ENCODE measurements at places on chromosomes 16 and 17.
A peak's percentile ranks its signal among the peaks of the same experiment; 100 is the strongest.

DNA sequence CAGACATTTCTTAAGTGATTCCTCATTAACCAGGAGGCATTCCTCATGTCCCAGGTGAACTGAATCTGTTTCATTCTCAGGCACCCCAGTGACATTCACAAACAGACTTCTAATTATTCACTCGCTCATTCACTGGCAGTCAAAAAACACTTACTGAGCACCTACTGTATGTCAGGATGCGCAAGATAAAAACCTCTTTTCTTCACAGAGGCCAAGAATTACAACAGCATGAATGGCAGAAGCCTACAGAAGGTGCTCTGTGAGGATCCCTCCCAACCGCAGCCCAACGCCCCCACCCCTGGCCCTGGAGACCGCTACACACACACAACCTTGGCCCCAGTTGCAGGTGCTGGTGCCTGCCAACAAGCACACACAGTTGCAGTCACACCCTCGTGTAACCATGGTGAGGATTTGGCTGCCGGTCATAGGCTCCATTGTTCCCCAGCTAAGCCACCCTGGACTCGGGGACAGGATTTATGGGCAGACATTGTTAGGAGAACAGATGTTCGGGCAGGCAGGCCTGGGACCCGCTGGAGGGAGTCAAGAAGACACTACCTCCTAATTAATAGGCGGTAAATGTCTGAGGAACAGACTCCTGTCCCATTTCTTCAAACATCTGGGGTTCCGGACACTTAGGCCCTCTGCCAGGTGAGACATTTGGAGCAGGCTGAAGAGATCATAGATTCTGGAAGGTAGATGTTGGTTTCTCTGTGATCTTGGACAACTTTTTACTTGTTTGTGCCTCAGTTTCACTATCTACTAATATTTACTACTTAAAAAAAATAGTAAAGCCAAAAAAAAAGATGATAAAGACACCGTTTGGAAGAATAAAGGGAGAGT lies 43.2 kb downstream of the CUEDC1 start:
- no peak for DNase-seq

DNA sequence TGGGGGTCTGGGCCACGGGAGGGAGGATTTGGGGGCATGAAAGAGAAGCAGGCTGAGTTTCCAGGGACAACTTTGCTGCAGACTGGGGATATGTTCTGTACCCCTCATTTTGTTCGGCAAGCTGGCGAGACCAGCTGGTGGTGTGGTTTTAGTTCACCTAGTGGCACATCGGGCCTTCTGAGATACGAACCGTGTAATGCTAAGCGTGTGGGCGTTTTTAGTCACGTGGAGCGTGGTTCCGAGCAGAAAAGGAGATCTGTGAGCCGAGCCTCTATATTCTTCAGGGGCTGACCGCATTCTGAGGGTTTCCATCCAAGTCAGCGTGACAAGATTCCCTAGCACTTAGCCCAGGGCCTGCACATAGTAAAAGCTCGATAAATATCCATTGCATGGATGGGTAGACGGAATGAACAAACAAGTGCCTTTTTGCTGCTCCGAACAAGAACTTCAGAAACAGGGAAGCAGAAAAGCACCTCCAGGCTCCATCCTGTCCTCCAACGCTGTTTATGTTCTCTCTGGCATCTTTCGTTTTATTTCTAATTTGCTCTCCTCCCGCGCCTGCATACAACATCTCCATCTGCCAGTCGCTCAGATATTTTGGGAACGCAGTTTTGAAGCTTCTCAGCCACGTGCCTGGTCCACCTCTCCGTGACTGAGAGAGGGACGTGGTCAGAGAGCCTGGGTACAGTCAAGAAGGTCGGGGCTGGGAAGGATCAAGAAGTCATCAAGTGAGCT lies 5.8 kb downstream of the SYT17 start:
- DNase-seq, result no peak

- no peak for DNase-seq
Measured at GRCh38 chr16:12439399-12440227, 364.1 kb downstream of the CPPED1 start.

DNA sequence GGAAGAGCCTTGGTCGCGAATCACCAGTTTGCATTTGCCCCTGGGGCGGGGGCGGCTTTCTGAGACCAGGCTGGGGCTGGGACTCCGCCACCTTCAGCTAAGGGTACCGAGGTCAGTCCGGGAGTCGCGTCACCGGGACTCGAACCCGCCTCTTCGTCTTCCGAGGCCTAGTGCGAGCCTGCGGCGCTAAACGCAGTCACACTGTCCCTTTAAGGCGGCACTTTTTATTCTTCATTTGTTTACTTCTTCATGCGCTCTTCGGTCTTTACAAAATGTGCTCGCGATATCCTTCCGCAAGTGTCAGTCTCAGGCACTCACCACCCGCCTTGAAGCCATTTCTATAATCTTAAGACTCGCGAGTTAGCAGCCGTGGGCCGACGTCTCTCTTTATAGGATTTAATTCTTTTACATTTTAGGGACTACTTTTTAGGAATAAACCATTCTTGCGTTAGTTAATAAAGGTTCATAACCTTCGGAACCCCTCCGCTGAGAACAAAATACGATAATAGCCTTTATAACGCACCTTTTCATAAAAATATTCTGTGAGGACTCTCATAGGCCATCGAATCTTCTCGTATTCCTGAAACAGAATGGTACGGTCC lies 593 bp upstream of the HEXIM1 start:
- peak; percentile 65 for DNase-seq

DNA sequence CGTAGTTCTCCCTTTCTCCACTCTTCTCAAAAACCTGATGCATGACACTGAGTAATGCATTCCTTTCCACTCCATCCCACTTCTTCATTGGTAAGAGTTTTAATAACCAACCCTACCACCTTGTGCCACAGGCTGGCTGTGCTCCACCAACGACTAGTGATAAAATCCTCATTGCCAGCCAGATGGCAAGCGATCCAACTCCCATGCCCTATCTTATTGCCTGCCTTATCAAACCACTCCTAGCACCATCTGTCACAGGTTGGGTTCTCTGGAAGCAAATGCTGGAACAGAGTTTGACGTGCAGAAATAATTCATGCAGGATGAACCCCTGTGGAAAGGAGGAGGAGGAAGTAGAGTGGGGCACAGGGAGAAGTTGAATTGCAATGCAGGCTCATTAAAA lies 99.5 kb downstream of the CHD9NB start:
- no peak for DNase-seq

DNA sequence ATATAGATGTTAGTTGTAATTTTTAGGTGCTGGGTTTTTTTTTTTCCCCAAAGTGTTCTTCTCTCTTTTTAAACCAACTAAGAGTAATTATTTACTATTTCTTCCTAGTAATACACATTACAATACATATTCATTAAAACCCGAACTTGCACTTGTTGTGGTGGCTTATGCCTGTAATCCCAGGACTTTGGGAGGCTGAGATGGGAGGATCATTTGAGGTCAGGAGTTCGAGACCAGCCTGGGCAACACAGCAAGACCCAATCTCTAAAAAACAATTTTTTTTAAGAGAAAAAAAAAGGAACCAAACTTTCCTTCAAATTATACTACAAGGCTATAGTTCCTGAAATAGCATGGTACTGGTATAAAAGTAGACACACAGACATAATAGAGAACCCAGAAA lies 3.8 kb downstream of the EFCAB5 start:
- DNase-seq, result no peak

DNA sequence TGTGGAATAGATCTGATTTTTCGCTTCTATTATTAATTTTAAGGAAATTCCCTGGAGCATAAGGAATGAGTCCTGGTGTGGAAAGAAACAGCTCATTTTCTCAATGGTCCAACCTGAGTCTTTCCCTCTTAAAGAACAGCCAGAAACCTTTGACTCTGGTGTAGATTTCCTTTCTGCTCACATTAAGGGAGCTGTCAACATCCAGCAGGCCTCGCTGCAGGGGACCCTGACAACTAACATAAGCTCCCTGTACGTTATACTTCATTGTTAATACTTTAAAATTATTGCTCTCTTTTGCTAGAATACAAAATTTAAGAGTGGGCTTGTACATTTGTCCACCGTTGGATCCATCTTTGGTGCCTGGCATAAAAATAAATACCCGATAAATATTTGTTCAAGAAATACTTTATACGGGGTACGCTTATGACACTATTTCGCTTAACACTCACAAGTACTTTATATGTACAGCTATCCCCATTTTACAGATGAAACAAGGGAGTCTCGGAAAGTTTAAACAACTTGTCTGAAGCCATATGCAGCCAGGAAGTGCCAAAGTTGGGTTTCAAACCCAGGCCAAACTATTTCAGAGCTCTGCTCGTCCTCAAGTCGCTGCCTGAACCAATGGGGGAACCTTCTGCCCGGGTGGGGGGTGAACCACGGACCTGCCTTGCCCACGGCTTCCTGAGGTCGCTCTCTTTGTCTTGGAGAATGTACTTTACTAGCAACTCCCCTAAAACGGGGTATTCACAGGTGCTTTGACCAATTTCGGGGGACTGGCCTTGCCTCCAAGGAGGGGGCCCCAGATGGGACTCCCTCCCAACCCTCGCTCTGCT lies 611 bp downstream of the SMARCE1 start:
- DNase-seq, result no peak

- DNase-seq, result no peak
Measured at GRCh38 chr16:83581082-83581481, 226.7 kb upstream of the HSBP1 start.

DNA sequence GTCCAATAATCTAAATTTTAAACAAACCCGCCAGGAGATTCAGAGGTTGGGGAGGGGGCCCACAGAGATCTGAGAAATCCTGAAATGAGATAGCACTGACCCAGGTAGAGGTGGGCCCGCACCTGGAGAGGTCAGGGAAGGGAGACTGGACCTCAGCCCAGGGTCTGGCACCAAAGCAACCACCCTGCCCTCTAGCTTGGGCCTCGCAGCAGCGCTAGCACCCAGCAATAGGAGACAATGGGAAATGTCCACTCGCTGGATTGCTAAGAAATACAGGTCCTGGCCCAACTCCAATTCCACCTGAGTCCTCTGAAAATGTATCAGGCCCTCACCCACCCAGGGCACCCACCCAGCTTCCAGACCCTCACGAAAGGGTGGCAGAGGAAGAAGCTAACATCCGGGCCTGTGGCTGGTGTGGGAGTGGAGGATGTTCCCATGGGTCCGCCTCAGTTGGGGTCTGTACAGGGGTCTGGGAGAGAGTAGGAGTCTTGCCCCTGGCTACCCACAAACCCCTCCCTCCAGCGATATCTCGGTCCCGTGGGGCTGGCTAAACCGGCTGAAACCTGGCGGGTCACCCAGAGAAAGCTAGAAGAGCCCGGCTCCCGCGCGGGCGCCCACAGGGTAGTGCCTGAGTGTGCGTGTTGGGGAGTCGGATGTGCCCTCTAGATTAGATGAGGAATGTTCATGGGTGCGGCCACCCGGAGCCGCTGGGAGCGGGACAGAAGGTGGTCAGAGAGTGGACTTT lies 1.1 kb downstream of the PLLP start:
- DNase-seq, result no peak

- DNase-seq, result no peak
Measured at GRCh38 chr16:46736695-46737094, 11.4 kb downstream of the MYLK3 start.

DNA sequence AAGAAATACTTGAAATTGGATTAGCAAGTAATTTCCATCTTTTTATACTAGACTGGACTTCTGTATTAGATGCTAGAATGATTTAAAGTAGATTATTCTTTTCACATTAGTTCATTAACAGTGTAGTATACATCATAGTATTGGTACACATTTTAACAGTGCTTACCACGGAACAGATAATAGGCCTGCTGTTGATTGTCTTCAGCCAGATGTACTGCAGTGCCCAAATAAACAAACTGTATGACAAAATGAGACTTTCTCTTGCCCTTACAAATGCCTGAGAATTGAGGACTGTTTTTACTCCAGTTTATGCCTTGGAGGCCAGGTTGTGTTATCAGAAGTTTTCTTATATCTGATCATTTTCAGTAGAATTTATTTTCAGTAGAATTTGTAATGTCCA lies 631 bp downstream of the EVI2A start:
- DNase-seq, result no peak

- DNase-seq, result no peak
Measured at GRCh38 chr17:82380860-82381702, 9.5 kb downstream of the UTS2R start.

- no peak for DNase-seq
Measured at GRCh38 chr16:12494661-12495060, 309.0 kb downstream of the CPPED1 start.

DNA sequence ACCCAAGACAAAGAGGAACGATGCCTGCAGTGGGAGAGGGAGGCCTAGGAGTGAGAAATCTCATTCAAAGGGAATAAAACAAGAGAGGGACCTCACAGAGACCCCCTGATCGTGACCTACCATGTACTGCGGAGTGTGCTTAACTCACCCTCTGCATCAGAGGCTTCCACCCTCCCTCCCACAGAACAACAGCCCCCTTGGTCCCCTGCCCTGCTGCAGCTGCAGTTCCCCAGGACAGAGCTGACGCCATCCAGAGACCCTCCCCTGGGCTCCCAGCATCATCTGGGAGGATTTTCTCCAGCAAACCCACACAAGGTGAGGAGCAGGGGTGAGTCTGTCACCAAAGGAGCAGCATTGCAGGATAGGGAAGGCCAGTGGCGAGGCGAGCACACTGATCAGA lies 39.8 kb downstream of the TLE7 start:
- no peak for DNase-seq

DNA sequence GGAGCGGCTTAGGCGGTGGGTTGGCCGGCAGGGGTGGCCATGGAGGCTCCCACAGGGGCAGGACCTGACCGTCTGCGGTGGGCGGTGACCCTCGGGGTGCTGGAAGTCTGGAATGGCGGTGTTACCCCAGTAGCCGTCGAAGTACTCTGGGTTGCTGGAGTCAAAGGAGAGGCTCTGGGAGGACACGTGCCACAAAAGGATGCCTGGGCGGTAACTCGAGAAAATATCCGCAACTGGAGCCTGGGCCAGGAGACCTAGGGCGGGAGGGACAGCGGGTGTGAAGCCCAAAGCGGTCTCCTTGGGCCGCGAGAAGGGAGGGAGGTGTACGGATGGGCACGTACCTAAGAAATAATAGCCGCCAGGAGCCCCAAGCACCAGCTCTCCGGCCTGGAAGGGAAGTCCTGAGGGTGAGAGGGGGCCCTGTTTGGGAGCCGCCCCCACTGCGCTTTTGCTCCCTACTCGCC lies 4.6 kb downstream of the ITGA2B start:
- no peak for DNase-seq

DNA sequence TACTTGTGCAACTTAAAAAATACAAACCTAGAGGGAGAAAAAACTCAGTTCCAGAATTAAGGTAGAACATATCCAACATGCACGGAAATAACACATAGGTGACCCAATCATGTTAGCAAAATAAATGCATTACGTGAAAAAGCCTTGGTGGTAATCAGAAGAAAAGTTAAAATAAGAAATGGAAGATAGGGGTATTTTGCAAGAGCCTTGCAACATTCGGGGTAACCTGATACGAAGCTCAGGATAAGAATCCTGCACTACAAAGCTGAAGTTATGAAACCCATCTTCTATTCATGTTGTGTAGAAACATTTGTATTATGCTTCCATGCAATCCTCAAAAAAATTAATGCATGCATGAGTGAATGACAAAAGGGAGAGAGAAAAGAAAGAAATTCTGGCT lies 33.1 kb downstream of the CHCT1 start:
- DNase-seq, result no peak

- DNase-seq, result no peak
Measured at GRCh38 chr16:57349212-57350031, 9.2 kb upstream of the CCL22 start.
